SJSA1 (cell line): ENCODE measurements at places on chromosomes 7 and 10.

GRCh38 chr7:12747687-12748306 is 60.4 kb downstream of the ARL4A start:
- no peak for DNase-seq

DNA sequence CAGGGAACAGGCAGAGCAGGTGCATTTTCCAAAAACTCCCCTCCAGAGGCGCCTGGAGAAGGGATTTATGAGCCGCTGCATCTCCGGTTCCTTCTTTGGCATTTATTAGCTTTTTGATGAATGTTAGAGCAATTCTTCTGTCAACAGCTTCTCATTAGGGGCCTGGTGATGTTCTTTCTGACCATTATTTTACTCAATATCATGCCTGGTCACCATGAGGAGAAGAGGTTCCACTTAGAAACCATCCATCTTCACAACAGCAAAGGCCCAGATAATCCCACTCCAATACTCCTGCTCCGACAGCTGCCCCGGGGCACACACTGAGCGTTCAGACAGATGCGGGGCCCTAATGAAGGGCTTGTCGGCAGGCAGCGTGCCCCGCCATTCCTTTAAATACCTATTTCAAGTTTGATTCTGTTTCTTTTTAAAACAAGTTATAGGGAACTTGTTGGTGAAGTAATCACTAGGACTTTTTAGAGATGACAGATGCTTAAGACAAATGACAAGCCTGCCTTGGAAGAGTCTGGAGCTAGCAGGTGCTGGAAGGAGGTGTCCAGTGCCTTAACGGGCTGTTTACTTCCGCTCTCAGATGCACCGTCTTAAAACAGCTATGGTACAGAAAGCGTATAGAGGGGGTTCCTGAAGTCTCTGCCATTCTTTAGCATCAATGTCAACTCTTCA is 31.7 kb downstream of the ECHDC3 start:
- no peak for DNase-seq

DNA sequence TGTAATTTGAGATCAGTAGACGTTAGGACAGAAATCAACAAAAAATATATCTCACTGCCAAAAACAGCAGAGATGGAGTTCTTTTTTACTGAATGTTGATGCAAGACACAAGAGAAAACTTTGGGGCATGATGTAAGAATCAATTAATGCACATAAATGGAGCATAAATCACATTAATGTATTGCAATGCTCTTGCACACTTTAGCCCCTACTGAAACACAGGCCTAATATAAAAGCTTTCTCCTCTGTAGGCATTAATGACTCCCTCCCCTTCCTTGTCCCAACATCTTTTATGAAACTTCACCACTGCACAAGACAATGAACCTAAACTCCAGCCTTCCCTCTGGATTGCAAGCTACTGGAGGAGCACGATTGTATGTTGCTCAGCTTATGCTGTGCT is 58.8 kb downstream of the CACNA2D1 start:
- DNase-seq: no peak

DNA sequence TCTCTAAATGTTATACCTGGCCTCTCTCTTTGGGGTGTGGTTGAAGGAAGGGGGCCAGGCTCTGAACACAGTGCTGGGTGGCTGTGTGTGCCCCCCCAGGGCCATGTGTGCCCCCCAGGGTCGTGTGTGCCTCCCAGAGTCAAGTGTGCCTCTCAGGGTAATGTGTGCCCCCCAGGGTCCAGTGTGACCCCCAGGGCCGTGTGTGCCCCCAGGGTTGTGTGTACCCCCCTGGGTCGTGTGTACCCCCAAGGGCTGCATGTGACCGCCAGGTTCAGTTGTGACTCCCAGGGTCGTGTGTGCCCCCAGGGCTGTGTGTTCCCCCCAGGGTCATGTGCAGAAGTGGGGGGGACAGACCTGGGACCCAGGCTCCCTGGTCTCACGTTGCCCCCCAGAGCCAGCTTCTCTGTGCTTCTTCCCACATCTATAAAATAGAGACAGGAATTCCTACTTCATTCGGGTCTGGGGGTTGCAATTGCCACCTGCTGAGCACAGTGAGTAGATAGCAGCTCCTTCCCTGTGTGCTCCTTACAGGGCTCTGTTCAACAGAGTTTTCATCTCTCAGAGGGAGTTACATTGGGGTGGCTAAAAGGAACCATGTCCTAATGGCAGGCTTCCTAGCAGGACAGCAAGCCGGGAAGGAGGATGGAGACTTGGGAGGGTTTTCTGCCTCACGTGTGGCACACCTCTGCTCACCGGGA is 40.7 kb upstream of the AQP1 start:
- DNase-seq: no peak

GRCh38 chr10:18400201-18400905 is 251.0 kb downstream of the NSUN6 start:
- no peak for DNase-seq

- no peak for DNase-seq
Measured at GRCh38 chr10:71255808-71256660, 43.7 kb downstream of the UNC5B start.

DNA sequence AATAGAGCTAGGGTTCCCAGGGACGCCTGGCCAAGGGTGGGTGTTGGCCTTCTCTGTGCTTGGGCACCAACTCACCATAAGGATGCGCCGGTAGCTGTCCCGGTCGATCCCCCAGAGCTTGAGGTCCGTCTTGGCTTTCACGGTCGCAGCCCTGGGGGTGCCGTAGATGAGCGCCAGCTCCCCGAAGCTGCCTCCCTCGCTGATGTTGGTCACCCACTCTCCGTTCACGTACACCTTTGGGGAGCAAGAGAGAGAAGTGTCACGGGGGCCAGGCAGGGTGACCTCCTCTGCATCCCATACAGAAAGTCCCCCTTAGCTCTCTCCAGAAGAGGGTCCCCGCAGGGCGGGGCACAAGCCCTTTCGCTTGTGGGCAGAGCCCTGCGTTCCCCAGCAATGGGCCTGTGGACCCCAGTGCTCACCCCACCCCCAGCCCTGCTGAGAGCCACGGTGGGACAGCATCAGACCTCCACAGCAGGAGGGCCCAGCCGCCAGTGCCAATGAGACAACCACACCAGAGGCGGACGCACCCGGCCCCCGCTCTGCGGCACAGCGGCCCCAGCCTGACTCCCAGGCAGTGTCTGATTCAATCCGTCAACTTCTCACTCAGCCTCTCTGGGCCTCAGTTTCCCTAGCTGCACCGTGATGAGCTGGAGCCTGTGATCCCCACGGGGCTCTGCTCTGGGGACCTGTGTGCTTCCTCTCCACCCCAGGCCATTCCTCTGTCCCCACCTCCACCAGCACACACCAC is 76.6 kb upstream of the PDGFA start:
- no peak for DNase-seq

GRCh38 chr7:13874783-13875182 is 114.7 kb downstream of the ETV1 start:
- no peak for DNase-seq

- DNase-seq: no peak
Measured at GRCh38 chr7:128362670-128363069, 1.2 kb upstream of the PRRT4 start.

DNA sequence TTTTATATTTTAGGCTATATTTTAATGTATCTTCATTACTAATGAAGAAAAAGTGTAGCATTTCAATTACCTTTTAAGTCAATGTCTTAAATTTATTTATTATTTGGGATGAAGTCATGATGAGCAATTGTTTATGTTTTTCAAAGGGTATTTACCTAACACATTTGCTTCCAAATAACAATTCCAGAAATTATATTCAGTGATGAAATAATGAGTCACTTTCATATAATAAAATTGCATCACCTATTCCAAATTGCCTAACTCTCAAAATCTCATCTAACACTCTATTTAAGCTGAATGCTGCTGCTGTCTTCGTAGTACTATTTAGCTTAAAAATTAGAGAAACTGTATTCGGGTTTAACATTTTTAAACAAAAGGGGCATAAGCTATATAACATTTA is 97.7 kb downstream of the PRKG1 start:
- no peak for DNase-seq

GRCh38 chr7:41010967-41011366 is 691.9 kb downstream of the INHBA start:
- DNase-seq: no peak

GRCh38 chr7:30427296-30428070 is 51.1 kb downstream of the NOD1 start:
- DNase-seq: no peak
